ENCODE measurements at places on chromosomes 1 and 21. TPM values are rescaled to one million over a fixed set of nuclear protein-coding genes. Genes with fewer than 3 reads are reported as not detected.

Gene WNT2B
- 5.6 TPM for total RNA-seq

Gene GRHL3
- total RNA-seq, result 140 TPM

Gene NIBAN1
- 41.1 TPM for total RNA-seq

Gene ACTL8
- not detected for total RNA-seq

Gene LRRN2
- 2.1 TPM for total RNA-seq

Gene ETV3L
- not detected for total RNA-seq

Gene COA6
- total RNA-seq, result 18.2 TPM

Gene KCTD3
- total RNA-seq, result 65.6 TPM

Gene CRYZL1
- 54.0 TPM for total RNA-seq

Gene SLFNL1
- 0.68 TPM for total RNA-seq

Gene ITGB3BP
- 37.6 TPM for total RNA-seq

Gene TRIM46
- total RNA-seq, result 1.6 TPM

Gene EXTL1
- total RNA-seq, result 0.23 TPM

Gene TMOD4
- 2.0 TPM for total RNA-seq

Gene RCC1
- 35.1 TPM for total RNA-seq

Gene RSPH1
- total RNA-seq, result 7.8 TPM

Gene TMPRSS3
- total RNA-seq, result 1.7 TPM

Gene TSPEAR
- total RNA-seq, result 0.10 TPM

Gene ACTA1
- 9.5 TPM for total RNA-seq

Gene NHLH1
- total RNA-seq, result not detected

Gene ASCL5
- total RNA-seq, result not detected

Gene NGF
- total RNA-seq, result 3.6 TPM

Gene HOOK1
- 15.9 TPM for total RNA-seq

Gene ATP6V1G3
- total RNA-seq, result not detected

Gene LCE1F
- not detected for total RNA-seq

Gene S100A13
- total RNA-seq, result 71.6 TPM

Gene KRTAP21-2
- not detected for total RNA-seq
